ENCODE measurements at places on chromosomes 16 and 17.

DNA sequence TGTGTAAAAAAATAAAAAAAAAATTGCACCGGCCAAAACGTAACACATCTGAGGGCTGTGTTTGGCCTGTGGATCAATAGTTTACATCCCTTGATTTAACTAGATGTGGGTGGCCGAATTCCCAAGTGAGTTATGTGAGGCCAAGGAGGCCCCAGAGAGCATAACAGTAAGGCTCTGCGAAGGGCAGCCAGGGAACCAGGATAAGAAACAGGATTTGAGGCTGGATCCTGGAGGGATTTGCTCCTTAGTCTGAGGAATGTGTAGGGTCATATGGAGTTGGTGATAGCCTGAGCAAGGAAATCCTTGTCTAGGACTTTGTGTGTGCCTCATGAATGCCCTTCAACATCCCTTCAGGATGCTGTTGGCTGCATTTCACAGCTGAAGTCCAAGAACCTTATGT lies 2.0 kb downstream of the PHKG2 start:
- no peak for DNase-seq

DNA sequence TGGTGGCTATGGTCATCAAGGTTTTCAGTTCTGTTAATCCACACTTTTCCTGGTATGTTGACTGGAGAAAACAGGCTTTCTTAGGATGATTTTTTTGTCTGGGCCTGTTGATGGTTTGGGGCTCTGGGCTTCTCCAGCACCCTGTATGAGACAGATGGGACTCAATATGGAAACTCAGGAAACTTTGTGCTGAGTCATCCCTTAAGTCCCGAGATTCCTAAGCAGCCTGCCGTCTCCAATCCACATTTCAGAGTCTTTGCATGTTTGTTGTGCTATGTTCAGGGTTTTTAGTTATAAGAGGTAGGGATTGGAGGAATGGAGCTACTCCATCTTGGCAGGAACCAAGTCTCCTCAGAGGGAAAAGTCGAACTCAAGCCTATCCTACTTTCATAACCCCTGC lies 253.3 kb upstream of the FOXF1 start:
- no peak for DNase-seq

GRCh38 chr16:88536971-88537751 lies 33.0 kb upstream of the ZC3H18 start:
- DNase-seq = no peak

DNA sequence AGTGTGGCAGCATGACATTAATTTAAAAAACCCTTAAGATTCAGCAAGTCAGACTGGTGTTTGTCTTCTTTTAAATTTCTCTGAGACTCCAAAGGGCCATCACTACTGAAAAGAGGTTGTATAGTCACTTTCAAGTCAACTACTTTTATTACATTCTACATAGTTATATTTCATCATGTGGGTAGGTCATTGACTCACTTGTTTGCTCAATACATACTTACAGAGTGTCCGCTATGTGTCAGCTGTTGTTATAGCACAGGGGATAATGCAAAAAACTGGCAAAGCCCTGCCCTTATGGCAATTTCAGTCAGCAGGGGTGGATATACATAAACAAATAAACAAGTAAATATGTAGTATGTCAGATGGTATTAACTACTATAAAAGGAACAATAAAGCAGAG lies 2.5 kb upstream of the MYH4 start:
- no peak for DNase-seq

DNA sequence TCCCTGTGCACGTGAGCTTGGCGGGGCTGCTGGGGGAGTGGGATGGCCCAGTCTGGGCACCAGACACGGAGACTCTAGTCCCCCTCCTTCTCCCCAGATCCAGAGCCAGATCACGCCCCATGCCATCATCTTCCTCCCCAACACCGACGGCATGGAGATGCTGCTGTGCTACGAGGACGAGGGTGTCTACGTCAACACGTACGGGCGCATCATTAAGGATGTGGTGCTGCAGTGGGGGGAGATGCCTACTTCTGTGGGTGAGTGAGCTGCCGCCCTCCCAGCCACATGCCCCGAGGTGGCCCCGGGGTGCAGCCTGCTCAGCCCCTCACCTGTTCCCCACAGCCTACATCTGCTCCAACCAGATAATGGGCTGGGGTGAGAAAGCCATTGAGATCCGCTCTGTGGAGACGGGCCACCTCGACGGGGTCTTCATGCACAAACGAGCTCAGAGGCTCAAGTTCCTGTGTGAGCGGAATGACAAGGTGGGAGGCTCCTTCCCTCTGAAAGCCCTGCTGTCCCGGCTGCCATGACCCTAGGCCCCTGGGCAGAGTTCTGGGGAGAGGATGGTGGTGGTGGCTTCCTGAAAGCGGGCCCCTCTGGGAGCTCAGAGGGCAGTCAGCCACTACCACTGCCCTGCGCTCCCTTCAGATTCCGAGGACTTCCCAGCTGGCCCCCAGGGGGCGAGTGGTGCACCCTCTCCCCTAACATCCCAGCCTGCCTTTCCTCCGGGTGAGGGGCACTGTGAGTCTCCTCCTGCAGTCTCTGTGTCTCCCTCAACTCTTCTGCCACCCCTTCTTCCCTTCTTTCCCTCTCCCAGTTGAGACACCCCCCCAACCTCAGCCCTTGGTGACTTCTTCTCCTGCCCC lies 2.8 kb upstream of the C17orf107 start:
- DNase-seq = no peak

DNA sequence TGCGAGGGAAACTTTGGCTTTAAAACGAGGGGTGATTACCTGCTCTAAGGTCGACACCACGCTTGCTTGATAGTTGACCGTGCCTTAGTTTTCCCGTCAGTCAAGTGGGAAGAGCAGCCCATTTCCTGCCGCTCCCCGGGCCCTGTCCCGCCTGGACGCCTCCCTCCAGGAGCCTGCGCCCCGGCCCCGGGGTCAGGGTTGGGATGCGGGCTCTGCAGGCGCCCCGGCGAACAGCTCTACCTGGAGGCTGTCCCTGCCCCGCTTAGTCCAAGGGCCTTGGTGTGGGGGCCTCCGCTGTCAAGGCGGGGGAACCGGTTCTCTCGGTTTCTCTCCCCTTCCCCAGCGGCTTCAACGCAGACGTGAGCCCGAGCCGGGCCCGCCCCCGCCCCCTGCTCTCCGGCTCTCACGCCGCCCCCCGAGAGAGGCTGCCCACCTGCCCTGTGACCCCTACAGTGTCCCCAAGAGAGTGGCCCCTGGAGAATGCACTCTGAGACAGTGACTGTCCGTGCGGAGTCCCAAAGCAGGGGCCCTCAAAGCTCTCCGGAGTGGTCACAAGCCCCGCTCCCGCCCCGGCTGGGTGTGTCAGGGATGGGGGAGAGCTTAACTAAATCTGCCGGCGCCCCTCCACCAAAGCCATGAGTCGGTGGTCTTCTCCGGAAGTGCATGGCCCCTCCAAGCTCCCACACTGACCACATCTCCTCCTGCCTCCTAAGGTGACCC lies 117.4 kb upstream of the SMURF2 start:
- no peak for DNase-seq

DNA sequence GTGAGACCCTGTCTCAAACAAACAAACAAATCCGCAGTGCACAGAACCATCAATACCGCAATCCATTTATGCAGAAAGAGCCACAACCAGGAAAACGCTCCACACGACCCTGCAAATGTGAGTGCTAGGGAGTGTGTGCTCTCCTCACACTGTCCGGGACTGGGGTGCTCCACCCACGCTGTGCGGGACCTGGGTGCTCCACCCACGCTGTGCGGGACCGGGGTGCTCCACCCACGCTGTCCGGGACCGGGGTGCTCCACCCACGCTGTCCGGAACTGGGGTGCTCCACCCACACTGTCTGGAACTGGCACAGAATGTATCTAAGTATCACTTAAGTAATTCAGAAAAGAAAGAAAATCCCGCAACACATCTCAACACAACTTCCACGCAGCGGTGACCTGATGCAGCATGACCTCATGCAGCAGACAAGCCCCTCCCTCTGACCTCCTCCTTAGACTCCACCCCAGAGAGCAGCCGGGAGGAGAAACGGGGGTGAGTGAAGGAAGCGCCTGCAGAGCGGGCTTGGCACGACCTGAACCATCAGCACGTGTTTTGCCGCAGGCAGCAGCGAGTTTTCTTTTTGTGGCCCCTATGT lies 38.5 kb downstream of the ZNF276 start:
- no peak for DNase-seq

DNA sequence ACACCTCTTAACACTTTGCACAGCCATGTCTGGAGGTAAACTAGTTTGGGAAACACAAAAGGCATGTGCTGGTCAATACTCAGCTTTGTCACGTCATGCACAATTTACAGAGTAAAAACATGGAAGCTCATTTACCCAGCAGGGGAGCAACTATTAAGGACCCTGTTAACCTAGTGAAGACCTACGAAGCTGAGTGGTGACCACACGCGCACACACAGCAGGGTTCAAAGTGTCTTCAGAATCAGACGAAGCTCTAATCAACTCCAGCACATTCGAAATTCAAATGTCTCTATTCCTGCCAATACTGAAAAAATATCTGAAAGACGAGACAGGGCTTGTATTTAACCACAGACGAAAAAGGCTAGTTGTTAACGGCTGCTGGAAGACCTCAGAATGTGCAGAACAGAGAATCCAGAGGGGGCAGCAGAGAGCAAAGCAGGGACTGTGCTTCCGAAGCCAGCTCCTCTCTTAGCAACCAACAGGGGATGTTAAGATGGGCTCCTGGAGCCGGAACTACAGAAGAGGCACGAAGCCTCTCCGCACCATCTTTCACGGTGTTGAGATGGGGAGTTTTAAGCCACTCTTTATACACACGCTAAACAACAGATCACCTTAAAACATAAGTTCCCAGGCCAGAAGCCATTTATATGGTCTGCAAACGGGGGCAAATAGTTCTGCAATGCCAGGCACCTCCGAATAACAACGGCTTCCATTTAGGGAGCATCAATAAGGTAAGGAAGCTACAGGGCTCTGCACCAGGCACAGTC lies 45.7 kb downstream of the CMTM4 start:
- DNase-seq = peak; percentile 85

DNA sequence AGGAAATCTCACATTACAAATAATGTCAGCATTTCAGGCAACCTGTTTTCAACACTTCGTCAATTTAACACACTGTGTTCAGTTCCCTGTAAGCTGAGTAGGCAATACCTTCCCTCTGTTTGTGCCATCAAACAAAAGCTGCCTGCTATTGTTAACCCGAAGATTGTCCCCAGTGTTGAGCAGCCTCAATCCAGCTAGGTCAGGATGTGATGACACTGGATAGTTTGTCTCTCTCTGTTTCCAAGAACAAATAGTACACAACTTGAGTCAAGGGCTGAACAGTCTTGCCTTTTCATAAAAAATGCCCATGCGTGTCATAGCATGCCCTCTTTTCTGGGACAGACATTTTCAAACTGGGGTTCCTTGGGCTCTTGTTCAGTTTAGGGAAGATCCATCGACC lies 36.4 kb downstream of the HSD17B2 start:
- no peak for DNase-seq

DNA sequence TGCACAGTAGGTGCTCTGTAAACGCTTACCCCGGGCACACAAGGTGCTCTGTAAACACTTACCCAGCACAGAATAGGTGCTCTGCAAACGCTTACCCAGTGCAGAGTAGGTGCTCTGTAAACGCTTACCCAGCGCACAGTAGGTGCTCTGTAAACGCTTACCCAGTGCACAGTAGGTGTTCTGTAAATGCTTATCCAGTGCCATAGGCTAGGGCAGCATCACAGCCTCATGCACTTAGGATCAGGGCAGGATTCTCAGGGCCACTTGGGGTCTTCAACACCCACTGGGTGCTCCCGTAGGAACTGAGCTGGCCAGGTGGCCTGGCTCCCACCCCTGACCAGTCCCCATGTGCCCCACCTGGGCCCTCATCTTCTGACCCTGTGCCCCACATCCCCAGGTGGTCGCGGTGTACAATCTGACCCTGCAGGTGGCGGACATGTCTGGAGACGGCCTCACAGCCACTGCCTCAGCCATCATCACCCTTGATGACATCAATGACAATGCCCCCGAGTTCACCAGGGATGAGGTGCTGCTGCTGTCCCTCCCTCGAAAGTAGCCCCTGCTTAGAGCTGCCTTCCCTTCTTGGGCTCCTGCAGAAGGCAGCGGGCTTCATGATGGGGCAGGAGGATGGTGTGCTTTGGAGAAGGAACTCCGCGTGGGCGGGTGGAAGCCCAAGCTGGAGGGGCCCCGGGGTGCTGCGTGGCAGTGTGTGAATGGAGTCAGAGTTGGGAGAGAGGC lies 13.1 kb downstream of the SLC22A31 start:
- peak; percentile 10 for DNase-seq

GRCh38 chr16:77945126-77945525 lies 77.2 kb upstream of the CLEC3A start:
- DNase-seq = no peak

DNA sequence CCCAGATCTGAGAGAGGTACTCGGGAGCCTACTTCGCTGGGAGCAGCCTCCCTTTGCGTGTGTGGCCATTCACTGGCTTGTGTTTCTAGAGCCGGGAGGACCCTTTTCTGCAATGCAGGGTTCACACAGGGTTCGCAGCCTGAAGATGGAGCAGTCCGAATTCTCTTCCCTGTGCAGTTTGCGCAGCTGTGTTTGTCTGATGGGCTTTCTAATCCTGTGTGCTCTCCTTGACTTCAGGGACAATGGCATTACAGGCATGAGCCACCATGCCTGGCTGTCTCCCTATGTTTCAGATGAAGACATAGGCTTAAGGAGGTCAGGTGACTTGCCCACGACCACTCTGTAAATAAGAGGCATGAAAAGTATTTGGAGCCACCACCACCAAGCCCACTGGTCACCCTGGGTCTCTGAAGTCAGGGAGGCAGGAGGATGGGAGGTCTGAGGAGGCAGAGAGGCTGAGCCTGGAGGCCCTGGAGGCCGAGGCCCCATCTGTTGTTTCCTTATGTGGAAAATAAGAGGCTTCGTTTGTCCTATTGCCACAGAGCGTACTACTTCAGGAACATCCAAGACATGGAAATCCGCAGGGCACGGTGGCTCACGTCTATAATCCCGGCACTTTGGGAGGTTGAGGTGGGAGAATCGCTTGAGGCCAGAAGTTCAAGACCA lies 5.0 kb upstream of the STH start:
- DNase-seq = no peak

DNA sequence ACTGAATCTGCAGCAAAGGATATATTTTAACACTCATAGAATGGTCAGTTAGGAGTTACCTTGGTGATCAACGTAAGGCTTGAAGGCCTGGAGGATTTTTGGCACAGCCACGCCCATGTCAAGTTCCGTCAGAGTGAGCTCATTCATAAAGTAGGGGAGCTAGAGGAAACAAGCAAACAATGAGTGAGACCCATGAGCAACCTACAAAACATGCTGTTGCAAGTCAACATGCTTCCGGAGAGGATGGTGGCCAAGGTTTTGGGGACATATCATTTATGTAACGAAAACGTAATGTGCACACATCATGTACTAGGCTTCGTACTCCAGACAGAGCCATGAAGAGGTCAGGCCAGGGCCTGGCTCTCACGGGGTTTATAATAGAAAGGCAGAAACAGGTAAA lies 41.1 kb upstream of the ERN1 start:
- DNase-seq = no peak

DNA sequence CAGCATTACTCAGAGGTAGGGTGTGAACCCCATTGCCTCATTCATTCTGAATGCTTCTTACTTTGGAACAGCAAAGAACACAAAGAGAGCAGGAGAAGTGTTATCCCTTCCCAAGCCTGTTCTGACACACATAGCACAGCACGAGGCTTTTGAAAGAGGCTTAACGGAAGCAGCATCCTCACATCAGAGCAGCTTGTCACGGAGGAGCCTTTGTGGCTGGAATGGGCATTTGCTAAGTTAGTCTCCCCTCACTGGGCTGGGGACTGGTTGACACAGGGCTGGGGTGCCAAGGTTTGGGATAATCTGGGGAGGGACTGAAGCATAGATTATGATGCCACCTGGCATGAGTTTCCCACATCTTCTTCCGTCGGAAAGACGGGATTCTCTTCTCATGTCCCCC lies 167.5 kb upstream of the DNAH9 start:
- no peak for DNase-seq

All from heart right ventricle (tissue), 16 donors.